Stimulated activated CD4-positive, alpha-beta T cell treated with anti-CD3 and anti-CD28 coated beads, TNF-alpha, amount 100 ng/mL, for 1 hour (primary cell): ENCODE measurements at places on chromosomes 6 and 20.

- DNase-seq = no peak
These were observed 26.3 kb downstream of the RALGAPB start for GRCh38 chr20:38498909-38499308.

GRCh38 chr20:20259533-20259932 is 108.4 kb upstream of the INSM1 start:
- DNase-seq = no peak

- DNase-seq = no peak
These were observed 312.4 kb downstream of the PHF3 start for GRCh38 chr6:63947792-63948529.

GRCh38 chr6:70705772-70706171 is 38.1 kb downstream of the SMAP1 start:
- DNase-seq = no peak

GRCh38 chr6:17012421-17013225 is 89.2 kb upstream of the STMND1 start:
- DNase-seq = no peak

- DNase-seq = no peak
These were observed 2.1 kb downstream of the VEGFA start for GRCh38 chr6:43771858-43772680.

- no peak for DNase-seq
These were observed 83.6 kb upstream of the CCDC167 start for GRCh38 chr6:37583261-37583660.

DNA sequence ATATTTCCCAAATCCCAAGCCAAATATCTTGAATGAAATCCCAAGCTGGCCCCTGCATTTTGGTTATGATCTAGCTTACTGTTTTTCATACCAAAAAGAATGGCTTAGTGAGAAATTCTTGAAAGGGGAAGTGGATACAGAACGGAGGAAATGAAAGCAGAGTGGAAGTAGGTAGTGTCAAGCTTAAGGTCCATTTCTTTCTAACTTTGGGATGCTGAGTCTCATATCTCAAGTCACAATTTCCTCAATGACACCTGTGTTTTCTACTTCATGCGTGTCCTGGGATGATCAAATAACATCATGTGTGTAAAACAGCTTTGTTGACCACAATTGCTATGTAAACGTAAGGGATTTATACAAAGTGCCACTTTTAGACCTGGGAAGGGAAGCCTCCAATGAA is 238.8 kb upstream of the SLC35B3 start:
- no peak for DNase-seq
